ENCODE measurements at places on chromosomes 2 and 18. TPM values are rescaled to one million over a fixed set of nuclear protein-coding genes. Genes with fewer than 3 reads are reported as not detected.

- no peaks in the 10 kb centered on the region for H3K36me3 ChIP-seq
- H3K4me1 ChIP-seq, result peaks cover 2% of the 10 kb centered on the region
- no peaks in the 10 kb centered on the region for H3K27me3 ChIP-seq
- DNase-seq, result no peak
- no peak overlapping the region for H3K27ac ChIP-seq
Observed at GRCh38 chr2:11160731-11161455, 5.6 kb downstream of the SLC66A3 start.

DNA sequence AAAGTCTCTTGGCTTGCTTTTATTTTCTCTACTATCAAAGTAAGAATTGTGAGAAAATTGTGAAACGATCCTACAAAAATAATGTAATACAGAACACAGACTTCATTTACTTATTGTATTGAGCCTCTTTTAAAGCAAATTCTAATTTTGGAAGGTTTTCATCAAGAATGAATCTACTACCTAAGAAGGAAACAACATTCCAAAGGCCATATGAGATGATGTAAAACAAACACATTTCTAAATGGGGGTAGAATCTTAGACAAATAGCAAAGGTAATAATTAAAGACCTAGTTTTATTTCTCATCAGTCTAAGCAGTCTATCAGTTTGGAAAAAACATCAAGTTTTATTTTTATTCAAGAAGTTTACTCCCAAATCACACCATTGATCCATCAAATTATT, 20.6 kb downstream of the FN1 start:
- no peak overlapping the region for H3K4me3 ChIP-seq
- H3K36me3 ChIP-seq, result peaks cover 23% of the 10 kb centered on the region
- peaks cover 8% of the 10 kb centered on the region for H3K4me1 ChIP-seq

- DNase-seq, result no peak
- no peaks in the 10 kb centered on the region for H3K27me3 ChIP-seq
- peaks cover 5% of the 10 kb centered on the region for H3K4me1 ChIP-seq
- H3K36me3 ChIP-seq, result no peaks in the 10 kb centered on the region
Observed at GRCh38 chr2:132623096-132623839, 46.7 kb downstream of the LYPD1 start.

DNA sequence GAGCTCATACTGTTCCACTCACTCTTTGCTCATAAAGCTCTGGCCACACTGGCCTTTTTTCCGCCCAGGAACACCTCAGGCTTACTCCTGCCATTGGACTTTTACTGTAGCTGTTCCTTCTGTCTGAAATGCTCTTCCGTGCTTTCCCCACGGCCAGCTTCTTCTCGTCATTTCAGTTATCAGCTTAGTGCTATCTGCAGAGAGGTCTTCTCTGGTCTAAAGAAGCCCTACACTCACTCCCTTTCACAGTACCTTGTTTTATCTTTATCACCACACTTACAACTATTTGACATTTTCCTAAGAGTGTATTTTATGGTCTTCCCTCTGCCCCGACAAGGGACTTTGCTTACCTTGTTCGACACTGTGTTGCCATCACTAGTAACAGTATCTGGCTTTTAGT, 388.1 kb upstream of the SPRED2 start:
- no peaks in the 10 kb centered on the region for H3K4me1 ChIP-seq
- no peak for DNase-seq
- H3K4me3 ChIP-seq, result no peak overlapping the region
- H3K27me3 ChIP-seq, result no peaks in the 10 kb centered on the region
- H3K27ac ChIP-seq, result no peak overlapping the region

DNA sequence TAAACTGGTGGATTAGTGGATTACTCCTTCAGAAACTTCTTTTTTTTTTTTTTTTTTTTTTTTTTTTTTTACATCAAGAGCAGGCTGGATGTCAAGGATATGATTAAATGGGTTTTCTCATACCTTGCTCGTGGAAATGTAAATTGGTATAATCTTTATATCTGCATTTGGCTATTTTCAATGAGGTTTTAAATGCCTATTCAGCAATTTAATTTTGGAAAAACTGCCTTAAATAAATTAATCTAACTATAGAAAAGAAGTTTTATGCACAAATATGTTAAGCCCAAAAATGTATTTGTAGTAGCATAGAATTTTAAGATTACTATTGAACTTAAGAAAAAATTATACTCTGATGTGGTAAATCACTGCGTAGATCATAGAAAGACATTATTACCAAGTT, 11.4 kb upstream of the GAREM1 start:
- no peak overlapping the region for H3K27ac ChIP-seq
- no peak overlapping the region for H3K4me3 ChIP-seq
- H3K27me3 ChIP-seq, result no peaks in the 10 kb centered on the region
- no peak for DNase-seq

DNA sequence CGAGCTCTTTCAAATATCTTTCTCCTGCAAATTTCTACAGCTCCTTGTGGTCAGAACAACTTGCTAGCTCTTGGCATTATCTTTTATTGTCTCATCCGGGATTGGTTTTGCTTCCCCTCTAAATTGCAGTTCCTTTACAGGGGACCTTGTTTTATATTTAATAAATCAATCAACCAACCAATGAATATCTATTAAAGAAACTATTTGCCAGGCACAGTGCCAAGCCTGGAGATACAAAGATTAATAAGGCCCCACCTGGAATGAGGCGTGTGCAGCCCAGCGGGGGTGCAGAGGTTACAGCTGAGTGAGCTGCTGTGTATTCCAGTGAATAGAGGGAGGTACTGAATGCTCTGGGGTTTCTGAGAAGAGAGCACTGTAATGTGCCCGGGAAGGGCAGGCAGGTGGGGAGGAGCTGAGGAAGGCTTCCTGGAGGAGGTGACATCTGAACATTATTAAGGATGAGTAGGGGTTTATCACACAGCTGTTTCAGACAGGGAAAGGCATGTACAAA, 51.8 kb downstream of the LIPG start:
- DNase-seq, result no peak
- no peaks in the 10 kb centered on the region for H3K27me3 ChIP-seq
- peaks cover 49% of the 10 kb centered on the region for H3K4me1 ChIP-seq
- H3K36me3 ChIP-seq, result no peaks in the 10 kb centered on the region
- peak overlapping the region; percentile 24 for H3K4me3 ChIP-seq

DNA sequence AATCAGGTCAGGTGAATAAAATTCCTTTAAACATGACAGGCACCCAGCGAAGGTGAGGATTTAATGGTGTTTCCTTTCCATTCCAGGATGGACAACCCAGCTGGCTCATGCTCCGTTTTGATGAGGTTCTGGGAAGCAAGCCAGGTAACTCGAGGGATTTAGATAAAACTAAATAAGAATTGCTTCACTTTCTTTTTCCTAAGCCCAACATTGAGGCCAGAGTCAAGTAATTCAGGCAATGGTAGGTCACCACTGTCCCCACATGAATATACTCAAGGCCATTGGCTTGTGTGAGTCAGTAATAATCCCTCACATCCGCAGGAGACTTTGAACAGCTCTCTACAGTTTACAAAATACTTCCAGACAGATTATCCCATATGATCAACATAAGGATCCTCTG, 16.2 kb upstream of the LRATD1 start:
- H3K27me3 ChIP-seq, result no peaks in the 10 kb centered on the region
- no peaks in the 10 kb centered on the region for H3K36me3 ChIP-seq
- H3K4me3 ChIP-seq, result no peak overlapping the region
- H3K27ac ChIP-seq, result no peak overlapping the region
- peaks cover 3% of the 10 kb centered on the region for H3K4me1 ChIP-seq

- no peak for DNase-seq
- H3K36me3 ChIP-seq, result no peaks in the 10 kb centered on the region
- H3K4me1 ChIP-seq, result peaks cover 2% of the 10 kb centered on the region
Observed at GRCh38 chr2:109736177-109736827, 57.8 kb upstream of the RGPD5 start.

IGFBP5 gene
- polyA plus RNA-seq, result 0.15 TPM

PTPRN gene
- not detected for polyA plus RNA-seq

IL1RN gene
- 190 TPM for polyA plus RNA-seq
